ENCODE measurements at places on chromosomes 7 and 10.

DNA sequence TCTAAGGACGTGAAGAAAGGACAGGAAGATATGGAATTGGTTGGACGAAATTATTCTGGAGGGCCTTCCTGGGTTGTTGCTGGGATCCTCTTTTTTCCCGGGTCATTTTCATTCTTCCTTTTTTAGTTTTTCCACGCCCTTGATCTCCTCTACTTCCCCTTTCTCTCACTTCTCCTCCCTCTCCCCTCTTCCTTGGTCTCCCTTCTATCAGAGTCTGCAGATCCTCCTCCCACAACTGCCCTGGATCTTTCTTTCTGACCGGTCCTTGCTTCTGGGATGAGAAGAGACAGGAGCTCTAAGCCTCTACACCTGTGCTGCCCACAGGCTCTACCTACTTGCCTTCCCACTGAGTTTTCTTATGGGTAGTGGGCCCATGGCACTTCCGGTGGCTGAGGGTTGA, 103.7 kb upstream of the RELN start:
- no peak for DNase-seq

- no peak for DNase-seq
Measured at GRCh38 chr10:4998671-4999070, 5.0 kb downstream of the AKR1C2 start.

- DNase-seq: no peak
Measured at GRCh38 chr10:98602224-98602623, 155.5 kb upstream of the HPS1 start.

DNA sequence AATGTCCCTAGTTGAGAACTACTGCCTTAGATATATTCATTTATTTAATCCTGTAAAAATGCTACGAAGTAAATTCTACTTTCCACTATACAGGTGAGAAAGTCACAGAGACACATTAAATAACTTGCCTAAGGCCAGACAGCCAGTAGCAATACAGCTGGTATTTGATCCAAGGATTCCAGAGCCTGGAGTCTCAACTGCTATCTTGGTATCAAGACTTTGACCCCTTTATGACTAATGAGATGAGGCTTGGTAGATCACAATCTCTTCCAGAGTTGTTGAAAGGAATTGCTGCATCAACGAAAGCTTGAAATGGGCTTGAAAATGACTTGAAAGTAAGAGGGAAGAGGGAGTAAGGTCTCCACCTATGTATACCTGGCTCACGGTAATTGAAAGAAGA, 83.3 kb downstream of the ORC5 start:
- DNase-seq: no peak

DNA sequence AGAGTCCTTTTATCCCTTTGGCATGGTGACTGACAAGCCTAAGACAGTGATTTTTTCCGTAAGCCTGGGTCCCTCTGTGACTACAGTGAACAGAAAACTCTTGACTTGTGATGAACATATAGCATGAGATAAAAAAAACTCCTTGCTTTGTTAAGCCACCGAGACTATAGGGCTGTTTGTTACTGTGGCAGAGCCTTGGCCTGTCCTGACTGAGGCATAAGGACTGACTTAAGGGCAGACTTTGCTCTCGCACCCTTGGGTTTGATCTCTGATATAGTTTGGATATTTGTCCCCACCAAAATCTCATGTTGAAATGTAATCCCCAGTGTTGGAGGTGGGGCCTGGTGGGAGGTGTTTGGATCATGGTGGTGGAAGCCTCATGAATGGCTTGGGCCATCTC, 316.4 kb upstream of the C7orf33 start:
- DNase-seq: no peak

DNA sequence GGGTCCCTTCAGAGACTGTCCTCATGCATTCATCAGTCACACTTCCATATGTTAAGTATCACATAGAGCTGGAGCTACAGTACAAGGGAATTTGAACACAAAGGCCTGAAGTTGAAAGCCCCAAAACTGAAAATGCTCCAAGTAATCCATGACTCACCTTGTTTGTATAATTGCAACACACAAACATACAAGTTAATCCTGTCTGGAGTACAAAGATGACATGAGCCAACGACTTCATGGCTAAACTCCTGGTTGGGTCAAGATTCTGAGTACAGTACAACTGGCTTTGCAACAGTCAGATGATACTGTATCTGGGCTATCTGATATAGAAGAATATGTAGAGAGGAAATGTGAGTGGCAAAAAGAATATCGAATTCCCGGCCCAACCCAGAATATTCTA, 73.1 kb upstream of the AASS start:
- DNase-seq: no peak

DNA sequence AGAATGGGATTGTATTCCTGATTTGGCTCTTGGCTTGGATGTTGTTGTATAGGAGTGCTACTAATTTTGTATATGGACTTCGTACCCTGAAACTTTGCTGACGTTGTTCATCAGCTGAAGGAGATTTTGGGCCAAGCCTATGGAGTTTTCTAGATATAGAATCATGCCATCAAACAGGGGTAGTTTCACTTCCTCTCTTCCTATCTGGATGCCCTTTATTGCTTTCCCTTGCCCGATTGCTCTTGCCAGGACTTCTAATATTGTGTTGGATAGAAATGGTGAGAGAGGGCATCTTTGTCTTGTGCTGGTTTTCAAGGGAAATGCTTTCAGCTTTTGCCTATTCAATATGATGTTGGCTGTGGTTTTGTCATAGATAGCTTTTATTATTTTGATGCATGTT, 92.3 kb downstream of the CCDC7 start:
- no peak for DNase-seq

- DNase-seq: no peak
Measured at GRCh38 chr10:122682522-122682921, 17.1 kb downstream of the C10orf120 start.

- peak; percentile 53 for DNase-seq
Measured at GRCh38 chr7:105439174-105439893, 50.6 kb upstream of the SRPK2 start.

- no peak for DNase-seq
Measured at GRCh38 chr7:38756521-38756920, 125.3 kb upstream of the AMPH start.

- no peak for DNase-seq
Measured at GRCh38 chr7:129295015-129295423, 70.2 kb downstream of the AHCYL2 start.

- DNase-seq: no peak
Measured at GRCh38 chr10:128064108-128064969, 61.9 kb downstream of the MKI67 start.

DNA sequence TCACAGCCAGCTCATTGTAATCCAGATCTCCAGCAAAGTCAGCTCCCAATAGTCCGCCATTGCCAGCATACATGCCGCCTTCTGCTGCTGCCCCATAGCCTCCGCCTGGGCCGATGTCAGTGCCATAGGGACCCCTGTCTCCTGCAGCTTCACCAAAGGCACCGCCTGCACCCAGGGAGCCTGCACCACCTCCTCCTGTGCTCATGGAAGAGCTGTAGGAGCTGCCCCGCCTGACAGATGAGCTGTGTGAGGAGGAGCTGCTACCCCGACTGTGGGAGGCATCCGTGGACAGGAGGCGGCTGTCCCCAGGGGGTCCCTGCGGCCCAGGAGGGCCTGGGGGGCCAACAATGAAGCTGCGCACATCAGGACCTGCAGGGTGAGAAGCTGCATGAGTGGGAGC, 51.7 kb downstream of the COL17A1 start:
- DNase-seq: no peak

GRCh38 chr10:79349072-79349491, 1.8 kb downstream of the PPIF start:
- DNase-seq: no peak

- DNase-seq: no peak
Measured at GRCh38 chr10:112242769-112243168, 40.4 kb upstream of the TECTB start.

GRCh38 chr10:71389768-71390460, 6.8 kb upstream of the CDH23 start:
- no peak for DNase-seq

- no peak for DNase-seq
Measured at GRCh38 chr10:92153-92552, 43.1 kb upstream of the TUBB8 start.

DNA sequence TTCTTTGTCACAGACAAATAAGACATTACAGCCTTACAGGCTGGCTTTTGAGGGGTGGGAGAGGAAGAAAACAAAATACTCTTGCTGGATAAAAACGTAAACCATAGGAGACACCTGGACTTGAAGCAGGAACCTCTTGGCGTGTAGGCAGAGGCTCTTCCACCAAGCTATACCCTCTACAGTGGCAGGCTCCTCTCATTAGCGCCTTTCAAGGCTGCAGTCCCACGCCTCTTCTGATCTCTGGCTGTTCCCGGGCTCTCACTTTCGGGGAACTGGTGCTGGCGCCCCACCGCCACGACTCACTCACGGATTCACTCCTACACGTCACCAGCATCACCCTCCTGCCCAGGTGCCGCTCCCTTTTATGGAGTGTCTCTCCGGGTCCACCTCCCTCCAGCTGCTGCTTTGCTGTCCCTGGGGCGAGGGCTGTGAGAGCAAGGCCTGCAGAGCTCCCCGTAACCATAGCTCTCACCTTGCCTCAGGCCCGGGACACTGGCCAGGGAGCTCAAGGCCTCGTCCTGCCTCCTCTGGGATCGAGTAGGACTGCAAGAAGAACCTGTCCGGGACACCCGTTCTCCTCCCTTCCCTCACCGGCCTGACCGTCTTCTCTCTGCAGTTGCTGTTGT, 62.6 kb downstream of the ZNF777 start:
- DNase-seq: no peak

- DNase-seq: no peak
Measured at GRCh38 chr10:98055841-98056516, 25.6 kb upstream of the CRTAC1 start.

GRCh38 chr7:154792436-154793055, 210.4 kb downstream of the PAXIP1 start:
- no peak for DNase-seq

- peak; percentile 67 for DNase-seq
Measured at GRCh38 chr7:41029072-41029499, 673.8 kb downstream of the INHBA start.

- DNase-seq: no peak
Measured at GRCh38 chr10:86827639-86828038, 71.2 kb downstream of the BMPR1A start.

- DNase-seq: no peak
Measured at GRCh38 chr10:48452879-48453412, 146.5 kb downstream of the MAPK8 start.

GRCh38 chr7:26151096-26151495, 902 bp upstream of the NFE2L3 start:
- no peak for DNase-seq

DNA sequence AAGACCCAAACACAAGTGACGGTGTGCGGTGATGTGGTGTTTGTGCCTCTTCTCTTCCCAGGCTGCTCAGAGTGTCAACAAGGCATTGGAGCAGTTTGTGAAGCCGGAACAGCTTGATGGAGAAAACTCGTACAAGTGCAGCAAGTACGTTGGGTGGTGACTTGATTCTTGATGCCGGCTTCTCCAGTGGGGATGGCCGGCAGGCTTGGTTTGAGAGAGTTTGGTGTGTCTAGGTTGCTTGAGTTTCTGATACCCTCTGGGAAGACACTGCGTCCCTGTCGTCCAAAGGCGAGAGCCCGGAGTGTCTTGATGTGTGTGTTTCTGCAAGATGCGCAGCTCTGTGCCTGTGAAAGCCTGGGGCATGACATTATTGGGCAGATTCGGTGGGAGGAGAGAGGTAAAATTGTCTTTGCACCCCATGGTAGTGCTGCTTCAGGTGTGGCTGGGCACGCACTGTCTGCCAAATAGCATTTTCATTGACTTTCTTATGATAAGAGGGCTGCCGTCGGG, 111.8 kb downstream of the ANKRD61 start:
- DNase-seq: no peak

GRCh38 chr10:60643874-60644273, 134.4 kb upstream of the CDK1 start:
- no peak for DNase-seq

DNA sequence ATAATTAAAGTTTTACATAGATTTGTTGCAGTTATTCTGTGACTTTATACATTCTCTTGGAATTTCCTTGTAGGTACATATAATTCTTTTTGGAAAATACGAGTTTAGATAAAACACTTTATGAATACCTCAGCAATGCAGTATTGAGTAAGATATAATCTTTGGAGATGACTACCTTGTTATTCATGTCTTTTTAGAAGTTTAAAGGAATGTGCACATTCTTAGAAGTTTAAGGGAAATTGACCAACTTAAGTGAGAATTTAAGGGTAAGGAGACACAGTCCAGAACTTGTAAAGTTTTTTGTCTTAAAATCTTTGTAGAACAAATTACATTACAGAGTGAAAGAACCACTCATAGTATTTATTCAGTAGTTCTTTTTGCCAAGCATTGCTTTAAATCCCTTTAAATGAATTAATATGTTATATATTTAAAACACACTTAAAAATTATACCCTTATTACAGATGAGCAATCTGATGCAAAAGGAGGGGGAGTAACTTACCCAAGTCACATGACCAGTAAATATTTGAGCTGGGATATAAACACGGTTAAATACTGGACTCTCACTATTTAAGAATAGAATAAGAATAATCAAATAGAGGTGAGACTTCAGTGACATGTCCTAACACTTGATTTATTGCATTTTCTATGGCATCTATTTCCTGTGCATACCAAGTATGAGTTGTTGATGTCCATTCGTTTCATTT, 139.5 kb upstream of the FERD3L start:
- DNase-seq: no peak

Data from HTR-8/SVneo (cell line).